ENCODE measurements at places on chromosomes 6 and 20.

DNA sequence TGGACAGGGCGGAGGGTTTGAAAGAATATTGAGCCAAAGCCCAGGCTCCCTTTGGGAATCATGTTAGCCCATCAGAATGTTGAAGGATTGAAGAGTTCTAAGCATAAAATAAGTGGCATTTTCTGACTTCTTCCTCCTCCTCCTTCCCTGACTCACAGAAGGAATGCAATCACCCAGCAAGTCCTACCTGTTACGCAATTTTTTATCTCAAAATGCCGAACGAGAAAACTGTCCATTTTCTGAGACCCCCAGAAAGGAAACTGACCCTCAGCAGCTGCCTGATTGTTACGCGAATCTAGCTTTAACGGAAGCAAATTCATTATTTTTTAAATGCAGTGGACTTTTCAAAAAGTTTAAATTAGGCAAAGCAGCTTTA, 4.7 kb upstream of the DNAJC5 start:
- no peak for DNase-seq

DNA sequence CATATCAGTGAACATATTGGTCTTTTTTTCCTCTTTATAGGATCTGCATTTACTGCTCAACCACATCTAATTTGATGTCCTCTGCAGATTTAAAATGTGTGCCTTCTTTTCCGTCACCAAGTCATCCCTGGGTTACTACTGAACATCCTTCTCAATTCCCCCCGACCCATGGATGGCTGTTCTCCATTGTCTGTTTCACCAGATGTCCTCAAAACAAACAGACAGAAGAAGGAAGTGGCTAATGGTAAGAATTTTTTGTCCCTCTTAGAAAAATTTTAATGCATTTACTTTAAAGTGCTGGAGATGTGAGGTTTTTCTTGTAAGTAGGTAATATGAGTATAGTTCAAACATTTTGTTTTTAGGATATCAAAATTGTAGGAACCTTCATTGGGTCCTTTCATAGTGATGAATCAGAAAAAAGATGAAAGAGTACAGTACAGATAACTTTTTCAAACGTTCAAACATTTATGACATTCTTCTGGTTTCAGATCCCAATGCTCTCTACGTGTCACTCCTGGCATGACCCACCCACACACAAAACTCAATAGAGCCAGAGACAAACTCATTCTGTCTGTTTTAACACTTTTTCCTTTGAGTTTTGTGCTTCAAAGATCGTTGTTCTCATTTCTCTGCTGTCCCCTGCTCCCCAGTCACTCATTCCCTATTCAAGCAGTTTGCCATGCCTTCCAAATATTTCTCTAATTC, 276.4 kb downstream of the PRL start:
- DNase-seq: no peak

GRCh38 chr6:133240511-133241085, 559 bp upstream of the EYA4 start:
- no peak for DNase-seq

- no peak for DNase-seq
Observed at GRCh38 chr6:140871911-140872310, 1260.8 kb upstream of the GJE1 start.

- no peak for DNase-seq
Observed at GRCh38 chr20:14922503-14923267, 585.3 kb upstream of the FLRT3 start.

DNA sequence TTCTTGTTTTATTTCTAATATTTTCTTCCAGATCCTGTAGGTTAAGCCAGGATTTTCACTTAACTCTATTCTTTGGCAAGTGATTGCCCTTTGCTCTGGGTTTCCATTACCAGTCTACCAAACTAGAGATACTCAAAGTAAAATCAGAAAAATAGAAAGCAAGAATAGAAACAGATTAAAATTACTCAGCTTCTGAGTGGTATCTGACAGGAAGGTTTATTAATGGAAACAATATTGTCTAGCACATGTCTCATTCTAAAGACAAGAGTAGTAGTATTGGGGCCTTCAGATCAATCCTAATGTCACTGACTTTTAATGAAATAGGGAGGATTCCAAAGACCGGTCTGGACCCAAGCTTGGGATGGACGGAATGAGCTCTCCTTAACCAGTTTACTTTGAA, 72.3 kb downstream of the SIM1 start:
- DNase-seq: no peak

- DNase-seq: no peak
Observed at GRCh38 chr6:146847426-146847825, 248.7 kb downstream of the ADGB start.

- DNase-seq: no peak
Observed at GRCh38 chr6:68778356-68779020, 143.4 kb downstream of the ADGRB3 start.

- DNase-seq: no peak
Observed at GRCh38 chr6:4931530-4932227, 72.2 kb downstream of the RPP40 start.

DNA sequence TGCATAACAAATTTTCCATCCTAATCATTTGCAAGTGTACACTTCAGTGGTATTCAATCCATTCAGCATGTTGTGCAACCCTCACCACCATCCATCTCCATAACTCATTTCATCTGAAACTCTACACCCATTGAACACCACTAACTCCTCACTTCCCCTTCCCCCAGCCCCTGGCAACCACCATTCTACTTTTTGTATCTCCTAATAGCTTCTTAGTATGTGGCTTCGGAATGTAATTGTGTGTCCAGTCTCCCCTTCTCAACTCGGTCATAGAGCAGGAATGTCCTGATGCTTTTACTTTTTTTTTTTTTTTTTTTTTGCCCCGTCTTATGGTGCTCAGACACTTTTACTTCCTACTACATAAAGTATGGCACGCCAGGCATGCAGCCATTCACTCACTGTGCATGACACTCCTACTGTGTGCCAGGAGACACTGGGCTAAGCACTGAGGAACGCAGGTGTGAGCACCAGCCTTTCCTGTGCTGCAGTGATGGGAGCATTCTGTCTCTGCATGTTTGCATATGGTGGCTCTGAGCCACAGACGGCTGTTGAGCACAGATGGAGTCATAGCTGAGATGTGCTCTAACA, 15.3 kb downstream of the HCK start:
- no peak for DNase-seq
